ENCODE measurements at places on chromosomes 2 and 18.
A peak's percentile ranks its signal among the peaks of the same experiment; 100 is the strongest.

DNA sequence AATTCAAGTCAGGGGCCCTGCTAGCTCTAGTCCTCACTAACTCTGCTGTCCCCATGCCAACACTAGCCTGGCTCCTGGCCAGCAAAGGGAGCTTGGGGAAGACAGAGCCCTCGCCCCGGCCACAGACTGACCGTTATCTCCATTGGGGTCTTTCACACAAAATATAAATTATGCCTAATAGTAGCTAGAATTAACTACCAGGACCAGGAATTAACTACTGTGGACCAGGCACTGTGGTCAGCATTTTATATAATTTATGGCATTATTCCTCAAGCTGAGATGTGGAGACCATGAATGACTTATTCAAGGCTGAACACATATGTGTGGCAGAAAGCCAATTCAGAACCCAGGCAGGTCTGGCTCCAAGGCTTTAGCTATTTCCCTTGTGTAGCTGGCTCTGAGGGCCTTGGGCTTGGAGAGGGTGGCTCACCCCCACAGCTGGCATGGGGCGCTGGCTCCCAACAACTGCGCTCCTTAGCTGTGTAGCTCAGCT is 49.2 kb downstream of the CELF4 start:
- no peak for DNase-seq

- DNase-seq: no peak
These were observed 2.8 kb downstream of the COL6A3 start for GRCh38 chr2:237411092-237411601.

DNA sequence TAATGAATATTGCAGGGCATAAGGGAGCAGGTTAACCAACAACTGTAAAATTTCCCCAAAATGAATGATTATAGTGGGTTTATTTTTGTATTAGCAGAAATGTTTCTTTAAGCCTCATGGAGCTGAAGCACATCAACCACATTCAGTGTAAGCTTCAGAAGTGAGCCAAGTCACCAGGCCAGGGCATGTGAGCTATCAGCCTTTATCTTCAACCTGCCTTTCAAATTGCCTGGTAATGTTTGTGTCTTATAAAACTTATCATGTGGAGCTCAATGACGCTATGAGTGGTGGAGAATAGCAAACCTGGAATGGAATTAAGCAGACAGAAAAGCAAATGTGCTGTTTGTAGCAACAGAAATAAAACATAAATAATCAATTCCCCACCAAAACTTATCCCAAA is 1068.4 kb downstream of the LRP1B start:
- DNase-seq: no peak

DNA sequence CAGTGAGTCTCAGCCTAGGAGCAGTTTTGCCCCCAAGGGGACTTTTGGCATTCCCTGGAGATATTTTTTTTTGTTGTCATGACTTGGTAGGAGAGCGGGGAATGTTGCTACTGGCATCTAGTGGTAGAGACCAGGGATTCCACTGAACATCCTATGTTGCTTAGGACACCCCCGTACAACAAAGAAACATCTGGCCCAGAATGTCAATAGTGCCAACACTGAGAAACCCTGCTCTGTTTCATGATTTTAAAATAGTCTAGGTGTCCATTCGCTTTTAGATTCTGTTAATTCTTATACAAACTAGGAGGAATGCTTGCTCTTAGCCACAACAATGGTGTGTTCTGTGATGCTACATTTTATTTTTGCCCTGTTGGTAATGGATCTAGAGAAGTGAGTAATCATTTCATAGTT is 225.8 kb upstream of the SIX3 start:
- peak; percentile 35 for DNase-seq

GRCh38 chr2:34787341-34787740 is 1188.2 kb upstream of the FAM98A start:
- no peak for DNase-seq

DNA sequence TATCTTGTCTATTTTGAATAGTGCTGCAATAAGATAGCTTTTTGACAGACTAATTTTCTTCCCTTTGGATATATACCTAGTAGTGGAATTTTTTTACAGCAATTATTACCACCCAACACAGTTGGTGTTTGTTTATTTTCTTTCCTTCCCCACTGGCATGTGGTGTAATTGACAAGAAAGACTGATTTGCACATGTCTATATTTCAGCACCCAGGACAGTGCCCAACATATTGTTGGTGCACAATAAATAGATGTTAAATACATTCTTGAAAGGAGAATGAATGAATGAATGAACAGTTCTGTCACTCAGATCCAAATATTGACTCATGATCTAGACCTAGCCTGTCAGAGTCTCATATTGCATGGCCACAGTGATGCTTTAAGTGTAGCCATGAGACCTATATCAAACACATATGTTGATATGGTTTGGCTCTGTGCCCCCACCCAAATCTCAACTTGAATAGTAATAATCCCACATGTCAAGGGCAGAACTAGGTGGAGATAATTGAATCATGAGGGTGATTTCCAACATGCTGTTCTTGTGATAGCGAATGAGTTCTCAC is 538.2 kb downstream of the NYAP2 start:
- DNase-seq: peak; percentile 8

- no peak for DNase-seq
These were observed 60.7 kb downstream of the ACVR1 start for GRCh38 chr2:157815421-157815820.

GRCh38 chr2:99559075-99559662 is 69.4 kb upstream of the REV1 start:
- peak; percentile 58 for DNase-seq

GRCh38 chr2:193251909-193252308 is 1057.2 kb upstream of the TMEFF2 start:
- no peak for DNase-seq

- no peak for DNase-seq
These were observed 272.9 kb upstream of the FIGN start for GRCh38 chr2:164008752-164009151.

DNA sequence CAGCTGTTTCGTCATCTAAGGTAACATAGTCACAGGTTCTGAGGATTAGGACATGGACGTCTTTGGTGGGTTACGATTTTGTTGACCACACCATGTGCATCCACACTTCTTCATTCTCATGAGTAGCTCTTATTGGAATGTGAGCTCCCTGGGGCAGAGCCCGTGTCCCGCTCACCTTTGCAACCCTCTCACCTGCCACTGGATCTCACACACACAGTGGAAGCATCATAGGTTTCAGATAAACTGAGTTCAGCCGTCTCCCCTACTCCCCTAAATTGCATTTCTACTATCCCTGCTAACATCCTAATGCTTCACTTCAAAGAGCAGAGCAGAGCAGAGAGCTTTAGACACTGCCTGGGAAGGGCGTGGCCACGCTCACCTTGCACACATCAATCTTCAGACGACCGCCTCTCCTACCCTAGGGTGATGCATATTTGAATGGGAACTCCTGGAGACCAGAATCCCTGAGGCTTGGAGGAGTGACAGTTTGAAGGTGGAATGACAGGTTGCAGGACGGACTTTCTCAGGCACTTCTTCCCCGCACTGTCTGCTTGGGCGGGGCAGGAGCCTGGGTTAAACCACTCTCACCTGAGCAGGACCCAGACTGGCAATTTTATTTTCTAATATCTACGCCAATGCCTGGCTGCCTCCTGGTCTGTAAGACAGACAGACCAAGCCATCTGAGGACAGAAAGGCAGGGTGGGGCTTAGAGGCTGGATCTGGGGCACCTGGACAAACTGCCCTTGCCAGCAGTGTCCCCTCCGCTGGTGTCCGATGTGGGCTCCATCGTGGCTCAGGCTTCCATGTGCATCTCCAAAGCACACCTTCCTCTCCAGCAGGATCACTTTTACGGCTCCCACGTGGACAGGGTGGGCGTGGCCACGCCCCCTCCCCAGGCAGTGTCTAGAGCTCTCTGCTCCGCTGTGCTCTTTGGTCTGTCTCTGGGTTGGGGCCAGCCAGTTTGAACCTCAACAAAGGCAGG is 229.5 kb upstream of the COPS8 start:
- DNase-seq: no peak

GRCh38 chr2:204187229-204188083 is 250.9 kb downstream of the ICOS start:
- DNase-seq: peak; percentile 34

GRCh38 chr2:171824086-171824485 is 70.0 kb downstream of the SLC25A12 start:
- DNase-seq: no peak

GRCh38 chr2:226888971-226889370 is 53.1 kb downstream of the RHBDD1 start:
- DNase-seq: no peak

DNA sequence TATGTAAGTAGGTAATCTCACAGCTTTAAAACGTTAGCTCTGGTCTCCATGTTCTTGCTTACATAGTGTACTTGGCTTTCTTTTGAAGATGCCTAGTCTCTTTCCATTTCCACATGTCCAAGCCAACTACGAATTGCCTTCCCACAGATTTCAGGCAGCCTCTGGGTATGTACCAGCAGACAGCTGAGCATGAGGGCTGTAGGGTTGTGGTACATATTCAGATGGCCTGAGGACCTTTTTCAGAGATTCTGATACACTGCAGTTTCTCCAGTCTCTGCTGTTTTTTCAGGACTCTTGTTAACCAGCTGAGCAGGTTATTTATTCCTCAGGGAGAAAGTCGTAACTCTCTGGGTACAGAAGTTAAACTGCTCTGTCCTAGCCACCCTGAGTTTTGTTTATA is 3.1 kb upstream of the KCNJ13 start:
- no peak for DNase-seq

GRCh38 chr2:240642061-240642805 is 17.0 kb downstream of the GPR35 start:
- DNase-seq: no peak

GRCh38 chr2:59080451-59081181 is 839.5 kb upstream of the FANCL start:
- no peak for DNase-seq

- no peak for DNase-seq
These were observed 91.6 kb upstream of the MGAT4A start for GRCh38 chr2:98822301-98823164.
